Stomach (tissue), 19 donors: ENCODE measurements at places on chromosomes 6 and 20.

- no peak overlapping the region for H3K4me3 ChIP-seq
- no peak overlapping the region for H3K27ac ChIP-seq
- H3K4me1 ChIP-seq: peaks cover 35% of the 10 kb centered on the region
- peaks cover 22% of the 10 kb centered on the region for H3K36me3 ChIP-seq
Observed at GRCh38 chr20:33644313-33645071, 17.6 kb upstream of the C20orf144 start.

GRCh38 chr6:28251661-28252008 lies 434 bp downstream of the ZKSCAN4 start:
- H3K4me1 ChIP-seq: peaks cover 4% of the 10 kb centered on the region
- peaks cover 30% of the 10 kb centered on the region for H3K36me3 ChIP-seq
- peak overlapping the region; percentile 53 for H3K27ac ChIP-seq
- peak overlapping the region; percentile 84 for H3K4me3 ChIP-seq

GRCh38 chr6:32047539-32047854 lies 9.3 kb downstream of the CYP21A2 start:
- peak overlapping the region; percentile 84 for H3K27ac ChIP-seq
- H3K4me1 ChIP-seq: peaks cover 20% of the 10 kb centered on the region
- no peak for DNase-seq
- H3K4me3 ChIP-seq: no peak overlapping the region
- no peaks in the 10 kb centered on the region for H3K27me3 ChIP-seq

GRCh38 chr6:160400446-160400845 lies 52.3 kb downstream of the SLC22A3 start:
- H3K4me3 ChIP-seq: no peak overlapping the region
- no peak overlapping the region for H3K27ac ChIP-seq
- no peaks in the 10 kb centered on the region for H3K36me3 ChIP-seq
- H3K27me3 ChIP-seq: no peaks in the 10 kb centered on the region
- no peaks in the 10 kb centered on the region for H3K4me1 ChIP-seq
- no peak for DNase-seq

- no peak for DNase-seq
- H3K27ac ChIP-seq: no peak overlapping the region
- no peak overlapping the region for H3K4me3 ChIP-seq
- H3K4me1 ChIP-seq: peaks cover 40% of the 10 kb centered on the region
- no peaks in the 10 kb centered on the region for H3K27me3 ChIP-seq
Observed at GRCh38 chr6:134245706-134246105, 72.2 kb downstream of the SGK1 start.

DNA sequence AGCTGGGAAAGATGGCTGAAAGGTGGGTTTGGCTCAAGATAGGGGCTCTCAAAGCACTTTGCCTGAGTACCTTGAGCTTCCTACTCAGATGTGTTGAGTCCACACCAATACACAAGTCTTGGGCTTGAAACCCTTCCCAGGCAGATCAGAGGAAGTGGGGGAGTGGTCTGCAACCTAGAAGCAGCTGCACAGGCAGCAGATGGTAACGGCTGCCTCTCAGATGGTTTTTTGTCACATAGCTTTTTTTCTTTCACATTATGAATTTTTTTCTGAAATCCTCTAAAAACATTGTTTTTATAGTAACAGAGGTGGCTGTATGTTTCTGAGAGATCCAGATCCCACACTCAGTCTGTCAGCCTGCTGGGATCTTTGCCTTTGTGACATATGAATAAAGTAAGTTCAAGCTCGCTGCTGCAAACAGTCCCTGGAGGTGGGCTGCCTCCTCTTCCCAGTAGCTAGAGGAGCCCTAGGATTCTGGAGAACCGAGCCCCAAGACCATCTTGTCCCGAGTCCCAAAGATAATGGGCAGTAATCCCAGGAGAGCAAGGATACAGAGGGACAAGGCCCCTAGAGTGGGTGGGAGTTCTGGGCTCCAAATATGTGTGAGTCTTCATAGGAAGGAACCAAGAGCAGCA lies 97.1 kb upstream of the TOP1 start:
- peaks cover 5% of the 10 kb centered on the region for H3K27me3 ChIP-seq
- no peak for DNase-seq
- no peak overlapping the region for H3K4me3 ChIP-seq
- no peak overlapping the region for H3K27ac ChIP-seq
- no peaks in the 10 kb centered on the region for H3K36me3 ChIP-seq

GRCh38 chr20:19493794-19494495 lies 264.1 kb upstream of the RIN2 start:
- H3K4me3 ChIP-seq: no peak overlapping the region
- H3K27me3 ChIP-seq: no peaks in the 10 kb centered on the region
- H3K4me1 ChIP-seq: no peaks in the 10 kb centered on the region
- H3K36me3 ChIP-seq: no peaks in the 10 kb centered on the region

DNA sequence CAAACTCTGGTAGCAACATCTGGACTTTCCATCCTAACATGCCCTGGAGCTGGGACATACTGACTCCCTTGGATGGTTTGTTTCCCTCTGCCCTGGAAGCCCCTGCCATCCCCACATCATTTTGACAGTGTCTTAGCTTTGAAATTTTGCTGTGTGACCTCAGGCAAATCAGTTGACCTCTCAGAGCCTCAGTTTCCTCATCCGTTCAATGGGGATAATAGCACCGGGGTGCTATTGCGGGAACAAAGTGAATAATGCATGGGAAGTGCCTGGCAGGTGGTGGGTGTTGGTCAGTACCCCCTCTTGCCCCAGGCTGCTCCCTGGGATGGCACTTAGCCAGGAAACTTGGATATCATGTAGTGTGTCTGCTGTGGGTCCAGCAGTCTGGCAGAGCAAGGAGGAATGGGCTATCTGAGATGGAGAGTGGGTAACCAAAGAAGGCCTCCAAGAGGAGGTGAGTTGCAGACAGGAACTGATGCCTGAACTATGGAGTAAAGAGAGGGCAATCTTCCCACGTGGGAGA lies 88.6 kb downstream of the MRPL14 start:
- no peak overlapping the region for H3K4me3 ChIP-seq
- no peaks in the 10 kb centered on the region for H3K36me3 ChIP-seq
- no peaks in the 10 kb centered on the region for H3K27me3 ChIP-seq

DNA sequence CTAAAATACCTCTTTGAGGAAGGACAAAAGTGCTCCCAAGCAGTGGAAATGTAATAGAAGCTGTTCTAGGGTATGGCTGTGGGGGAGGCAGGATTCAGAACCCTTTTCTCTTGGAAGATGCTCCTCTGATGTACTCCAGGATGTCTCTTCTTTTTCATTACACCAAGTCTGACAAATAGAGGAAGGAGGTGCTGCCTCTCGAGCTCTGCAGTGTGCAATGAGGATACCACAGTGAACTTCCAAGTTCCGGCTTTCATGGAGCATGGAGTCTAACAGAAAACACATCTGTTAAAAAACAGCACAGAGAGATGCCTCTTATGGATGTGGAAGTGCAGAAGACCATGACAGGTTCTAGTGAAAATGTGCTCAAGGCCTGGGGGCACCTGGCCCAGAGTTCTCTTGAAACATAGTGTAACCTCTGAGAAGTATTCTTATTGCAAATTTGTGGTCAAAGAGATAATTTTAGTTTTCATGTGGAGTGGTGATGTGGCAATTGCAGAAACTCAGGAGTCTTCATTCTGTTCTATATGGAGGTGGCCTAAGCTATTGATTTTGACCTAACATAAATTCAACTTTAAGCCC lies 362.0 kb upstream of the CITED2 start:
- no peak overlapping the region for H3K4me3 ChIP-seq
- no peak overlapping the region for H3K27ac ChIP-seq
- H3K27me3 ChIP-seq: no peaks in the 10 kb centered on the region
- no peaks in the 10 kb centered on the region for H3K4me1 ChIP-seq

GRCh38 chr6:3843379-3844096 lies 5.6 kb upstream of the FAM50B start:
- H3K4me3 ChIP-seq: no peak overlapping the region
- DNase-seq: no peak
- H3K27me3 ChIP-seq: no peaks in the 10 kb centered on the region
- peak overlapping the region; percentile 1 for H3K27ac ChIP-seq
- H3K4me1 ChIP-seq: peaks cover 16% of the 10 kb centered on the region

DNA sequence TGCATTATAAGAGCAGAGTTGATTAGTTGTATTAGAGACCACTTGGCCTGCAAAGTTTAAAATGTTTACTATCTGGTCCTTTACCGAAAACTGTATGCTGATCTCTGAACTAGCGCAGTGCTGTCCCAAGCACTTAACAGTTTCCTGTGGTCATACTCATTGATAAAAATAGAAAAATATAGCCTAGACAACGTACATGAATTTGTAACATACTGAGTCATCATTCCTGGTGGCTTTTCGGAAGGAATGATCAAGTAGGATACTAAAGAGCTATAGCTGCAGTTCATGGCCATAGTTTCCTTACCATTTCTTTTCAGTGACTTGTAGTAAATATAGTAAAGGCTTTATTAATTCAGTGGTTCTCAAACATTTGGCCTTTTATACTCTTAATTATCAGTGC lies 18.4 kb downstream of the TTK start:
- no peak overlapping the region for H3K27ac ChIP-seq
- no peaks in the 10 kb centered on the region for H3K27me3 ChIP-seq

DNA sequence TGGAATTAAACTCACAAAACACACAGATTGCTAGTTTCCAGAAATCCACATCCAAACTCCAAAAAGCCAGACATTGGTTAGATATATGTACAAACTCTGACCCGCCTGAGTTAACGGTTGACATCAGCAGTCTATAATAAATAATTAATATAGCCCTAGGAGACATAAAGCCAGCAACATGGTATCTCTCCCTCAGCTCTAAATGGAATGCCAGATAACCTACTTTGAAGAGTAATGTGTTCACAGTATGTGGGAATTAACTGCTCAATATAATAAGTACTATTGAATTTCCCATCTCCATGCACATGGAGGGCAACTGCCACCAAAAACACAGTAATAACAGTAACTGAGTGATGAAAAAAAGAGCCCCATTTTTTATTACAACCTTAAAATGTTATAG lies 383.2 kb downstream of the CD83 start:
- H3K4me1 ChIP-seq: no peaks in the 10 kb centered on the region
- H3K27me3 ChIP-seq: no peaks in the 10 kb centered on the region

GRCh38 chr6:17501982-17502704 lies 98.0 kb upstream of the FAM8A1 start:
- H3K27ac ChIP-seq: no peak overlapping the region
- no peak overlapping the region for H3K4me3 ChIP-seq
- peaks cover 13% of the 10 kb centered on the region for H3K4me1 ChIP-seq
- H3K27me3 ChIP-seq: no peaks in the 10 kb centered on the region
- DNase-seq: no peak

DNA sequence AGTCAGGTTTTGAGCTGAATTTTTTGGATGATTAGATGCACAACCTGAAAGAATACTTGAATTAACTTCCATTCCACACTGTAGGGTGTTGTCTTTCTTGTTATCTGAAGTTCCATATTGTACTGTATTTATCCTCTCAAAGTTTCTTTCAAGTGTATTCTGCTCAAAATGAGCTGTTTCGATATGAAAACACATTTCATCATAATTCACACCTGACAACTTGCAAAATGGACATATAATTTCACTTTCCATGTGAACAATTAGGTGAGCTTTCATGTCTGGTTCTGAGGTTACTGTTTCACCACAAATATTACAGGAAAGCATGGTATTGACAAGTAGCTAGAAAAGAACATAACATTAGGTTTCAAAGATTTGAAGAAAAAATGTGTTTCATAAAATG lies 1.7 kb downstream of the ZUP1 start:
- DNase-seq: no peak
- no peaks in the 10 kb centered on the region for H3K27me3 ChIP-seq
- H3K4me1 ChIP-seq: peaks cover 34% of the 10 kb centered on the region
- no peak overlapping the region for H3K4me3 ChIP-seq

DNA sequence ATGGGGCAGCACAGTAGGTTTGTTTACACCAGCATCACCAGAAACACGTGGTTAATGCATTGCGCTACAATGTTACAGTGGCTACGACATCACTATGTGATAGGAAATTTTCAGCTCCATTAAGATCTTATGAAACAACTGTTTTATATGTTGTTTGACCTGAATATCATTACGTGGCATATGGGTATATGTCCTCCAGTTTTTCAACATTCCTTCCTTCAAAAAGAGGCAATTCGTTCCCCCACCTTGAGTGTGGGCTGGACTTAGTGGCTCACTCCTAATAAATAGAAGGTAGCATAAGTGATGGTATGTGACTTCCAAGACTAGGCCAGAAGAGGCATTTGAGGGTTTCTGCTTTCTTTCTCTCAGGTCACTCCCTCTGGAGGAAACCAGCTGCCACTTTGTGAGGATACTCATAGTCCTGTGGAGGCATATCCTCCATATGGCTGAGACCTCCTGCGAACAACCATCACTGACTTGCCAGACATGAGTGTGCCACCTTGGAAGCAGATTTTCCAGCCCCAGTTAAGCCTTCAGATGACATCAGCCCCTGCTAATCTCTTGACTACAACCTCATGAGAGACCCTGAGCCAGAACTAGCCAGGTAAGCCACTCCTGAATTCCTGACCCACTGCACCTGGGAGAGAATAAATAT lies 2.3 kb upstream of the TRAM2 start:
- no peak overlapping the region for H3K27ac ChIP-seq
- no peak overlapping the region for H3K4me3 ChIP-seq
- peaks cover 30% of the 10 kb centered on the region for H3K4me1 ChIP-seq
- no peaks in the 10 kb centered on the region for H3K36me3 ChIP-seq

GRCh38 chr6:18464176-18464575 lies 77.0 kb downstream of the RNF144B start:
- no peak for DNase-seq
- H3K27me3 ChIP-seq: no peaks in the 10 kb centered on the region
- no peak overlapping the region for H3K4me3 ChIP-seq
- H3K4me1 ChIP-seq: peaks cover 17% of the 10 kb centered on the region
- peaks cover 11% of the 10 kb centered on the region for H3K36me3 ChIP-seq
- no peak overlapping the region for H3K27ac ChIP-seq

DNA sequence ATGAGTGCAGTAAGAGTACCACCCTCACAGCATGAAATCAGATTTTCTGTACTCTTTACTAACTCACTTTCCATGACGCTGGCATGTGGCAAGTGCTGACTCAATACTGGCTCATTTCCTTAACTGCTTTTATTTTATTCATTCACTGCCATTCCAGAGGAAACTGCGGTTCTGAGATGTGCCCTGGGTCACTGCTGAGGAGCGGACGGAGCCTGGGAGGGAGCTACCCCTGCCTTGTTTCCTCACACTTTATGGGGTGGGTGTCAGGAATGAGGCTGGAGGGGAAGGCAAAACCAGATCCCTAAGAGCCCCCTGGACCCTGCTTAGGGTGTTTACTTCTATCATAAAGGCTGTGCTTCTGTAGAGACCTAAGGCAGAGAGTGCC lies 14.4 kb downstream of the NT5E start:
- no peaks in the 10 kb centered on the region for H3K36me3 ChIP-seq
- no peaks in the 10 kb centered on the region for H3K27me3 ChIP-seq
- peaks cover 55% of the 10 kb centered on the region for H3K4me1 ChIP-seq

GRCh38 chr6:19851241-19852089 lies 14.3 kb downstream of the ID4 start:
- H3K27me3 ChIP-seq: no peaks in the 10 kb centered on the region
- H3K27ac ChIP-seq: peak overlapping the region; percentile 12
- H3K4me3 ChIP-seq: peak overlapping the region; percentile 7
- no peaks in the 10 kb centered on the region for H3K36me3 ChIP-seq

GRCh38 chr6:124567401-124567800 lies 394.8 kb upstream of the RNF217 start:
- H3K4me3 ChIP-seq: no peak overlapping the region
- H3K36me3 ChIP-seq: no peaks in the 10 kb centered on the region
- no peaks in the 10 kb centered on the region for H3K27me3 ChIP-seq
- DNase-seq: no peak
- H3K4me1 ChIP-seq: no peaks in the 10 kb centered on the region

- DNase-seq: no peak
- no peaks in the 10 kb centered on the region for H3K36me3 ChIP-seq
- H3K27ac ChIP-seq: no peak overlapping the region
- no peak overlapping the region for H3K4me3 ChIP-seq
- no peaks in the 10 kb centered on the region for H3K27me3 ChIP-seq
Observed at GRCh38 chr6:155186052-155186658, 77.7 kb upstream of the CLDN20 start.

- no peaks in the 10 kb centered on the region for H3K36me3 ChIP-seq
- no peak overlapping the region for H3K27ac ChIP-seq
- no peak for DNase-seq
- H3K27me3 ChIP-seq: no peaks in the 10 kb centered on the region
- H3K4me3 ChIP-seq: no peak overlapping the region
Observed at GRCh38 chr6:122238861-122239260, 160.6 kb upstream of the HSF2 start.
